ENCODE measurements at places on chromosomes 2 and 18. TPM values are rescaled to one million over a fixed set of nuclear protein-coding genes. Genes with fewer than 3 reads are reported as not detected.
A peak's percentile ranks its signal among the peaks of the same experiment; 100 is the strongest.

- no peak overlapping the region for H3K27ac ChIP-seq
- H3K27me3 ChIP-seq = peaks cover 1% of the 10 kb centered on the region
- no peaks in the 10 kb centered on the region for H3K36me3 ChIP-seq
- no peak for DNase-seq
These were observed 13.7 kb downstream of the FBLN7 start for GRCh38 chr2:112151701-112152440.

The RNF125 gene
- 5.2 TPM for total RNA-seq

DNA sequence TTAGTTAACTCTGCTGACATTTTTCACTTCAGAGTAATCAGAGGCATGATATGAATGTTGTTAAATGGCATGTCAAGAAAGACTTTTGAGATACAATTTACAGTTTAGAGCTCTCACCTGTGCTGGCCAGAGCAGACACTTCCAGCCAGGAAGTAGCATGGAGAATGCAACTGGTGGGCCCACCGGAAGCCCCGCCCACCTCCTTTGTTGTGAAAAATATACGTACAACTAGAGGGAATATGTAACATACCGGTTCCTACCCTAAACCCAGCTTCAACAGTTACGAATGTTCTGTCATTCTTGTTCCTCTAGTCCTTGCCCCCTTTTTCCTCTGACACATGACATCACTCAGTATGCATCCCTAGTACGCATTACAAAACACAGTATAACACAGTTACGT is 70.2 kb upstream of the ITM2C start:
- no peak overlapping the region for H3K4me3 ChIP-seq
- no peak for DNase-seq
- no peak overlapping the region for H3K27ac ChIP-seq
- H3K36me3 ChIP-seq = peaks cover 16% of the 10 kb centered on the region

The ANKRD36C gene
- 37.6 TPM for total RNA-seq

The SEPTIN10 gene
- total RNA-seq = 69.8 TPM

GRCh38 chr2:44655401-44655864 is 286.1 kb upstream of the SIX3 start:
- no peak overlapping the region for H3K27ac ChIP-seq
- no peak overlapping the region for H3K4me3 ChIP-seq
- DNase-seq = no peak
- no peaks in the 10 kb centered on the region for H3K36me3 ChIP-seq
- no peaks in the 10 kb centered on the region for H3K4me1 ChIP-seq
- H3K27me3 ChIP-seq = no peaks in the 10 kb centered on the region

GRCh38 chr2:207807516-207807915 is 37.8 kb upstream of the FZD5 start:
- H3K27me3 ChIP-seq = no peaks in the 10 kb centered on the region
- H3K27ac ChIP-seq = no peak overlapping the region
- no peak for DNase-seq
- H3K36me3 ChIP-seq = peaks cover 4% of the 10 kb centered on the region
- H3K4me3 ChIP-seq = no peak overlapping the region
- H3K4me1 ChIP-seq = peaks cover 24% of the 10 kb centered on the region

- peaks cover 36% of the 10 kb centered on the region for H3K4me1 ChIP-seq
- peaks cover 2% of the 10 kb centered on the region for H3K27me3 ChIP-seq
- H3K4me3 ChIP-seq = no peak overlapping the region
- H3K36me3 ChIP-seq = no peaks in the 10 kb centered on the region
- no peak for DNase-seq
- H3K27ac ChIP-seq = no peak overlapping the region
These were observed 69.5 kb downstream of the KIAA2012 start for GRCh38 chr2:202142540-202142939.

DNA sequence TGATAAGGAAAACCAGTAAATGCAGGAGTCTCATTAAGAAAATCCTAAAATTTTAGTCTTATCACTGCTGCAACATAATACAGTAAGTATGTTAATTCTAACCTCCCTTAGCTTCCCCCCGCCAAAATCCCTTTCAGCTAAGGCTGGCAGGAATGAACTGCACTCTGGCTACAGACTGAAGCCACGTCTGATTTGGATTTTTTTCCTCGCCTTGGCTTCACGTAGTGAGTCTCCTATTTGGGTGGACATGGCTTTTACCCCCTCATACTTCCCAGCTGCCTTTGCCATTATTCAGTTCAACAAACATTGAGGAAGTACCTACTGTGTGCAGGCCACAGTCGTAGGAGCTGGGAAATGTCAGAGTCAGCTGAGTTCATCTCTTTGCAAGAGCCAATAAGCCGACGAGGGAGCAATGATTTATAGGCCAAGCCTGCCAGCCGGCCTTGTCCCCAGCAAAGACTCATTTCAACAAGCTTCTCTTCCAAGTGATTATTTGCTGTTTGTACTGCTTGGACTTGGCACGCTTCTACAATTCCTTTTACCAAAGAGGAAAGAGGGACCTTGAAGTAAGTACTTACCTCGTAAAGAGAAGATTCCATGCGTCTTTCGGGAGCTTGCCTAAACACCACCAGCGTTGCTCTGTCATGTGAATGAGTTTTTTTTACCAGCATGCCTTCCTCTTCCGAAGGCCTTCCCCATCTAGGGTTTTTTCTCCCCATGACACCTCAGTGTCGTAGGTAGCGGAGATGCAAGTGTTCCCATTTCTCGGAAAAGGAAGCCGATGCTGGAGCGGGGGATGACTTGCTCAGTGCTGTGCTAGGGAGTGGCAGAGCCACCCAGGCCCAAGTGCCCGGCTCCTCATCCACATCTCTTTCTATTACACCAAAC is 138.6 kb downstream of the KLHL29 start:
- H3K36me3 ChIP-seq = peaks cover 3% of the 10 kb centered on the region
- no peak overlapping the region for H3K4me3 ChIP-seq
- H3K4me1 ChIP-seq = peaks cover 16% of the 10 kb centered on the region
- H3K27me3 ChIP-seq = peaks cover 6% of the 10 kb centered on the region
- DNase-seq = no peak

The NYAP2 gene
- total RNA-seq = not detected

DNA sequence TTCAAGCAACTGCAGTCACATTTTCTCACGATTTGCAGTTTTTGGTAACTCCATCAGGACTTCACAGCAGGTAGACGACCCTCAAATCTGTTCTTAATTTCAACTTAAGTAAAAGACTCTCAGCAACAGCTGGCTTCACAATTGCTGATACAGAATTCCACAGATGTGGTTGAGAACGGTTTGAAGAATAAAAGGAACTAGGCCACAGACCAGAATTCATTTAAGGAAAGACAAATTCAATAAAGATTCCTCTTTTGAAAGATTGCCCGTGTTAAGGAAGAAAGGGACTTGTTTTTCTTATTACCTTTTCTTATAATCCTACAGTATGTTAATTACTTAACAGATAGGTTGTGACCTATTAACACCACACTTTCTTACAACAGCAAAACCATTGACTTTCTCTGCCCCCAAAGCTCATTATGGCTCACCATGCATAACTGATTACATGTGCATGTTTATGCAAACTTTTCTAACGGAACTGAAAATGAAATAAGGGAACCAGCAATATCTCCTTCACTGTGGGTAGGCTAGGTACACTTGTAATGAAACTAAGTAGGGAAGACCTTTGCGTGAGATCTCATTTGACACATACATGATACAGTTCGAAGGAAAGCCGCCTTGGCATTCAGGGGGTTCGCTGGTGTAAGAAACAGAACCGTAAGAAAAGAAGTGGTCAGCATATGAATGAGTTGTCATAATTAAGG is 4.7 kb upstream of the ZNF516 start:
- peaks cover 14% of the 10 kb centered on the region for H3K27me3 ChIP-seq
- no peak overlapping the region for H3K4me3 ChIP-seq
- no peak for DNase-seq
- H3K36me3 ChIP-seq = no peaks in the 10 kb centered on the region

DNA sequence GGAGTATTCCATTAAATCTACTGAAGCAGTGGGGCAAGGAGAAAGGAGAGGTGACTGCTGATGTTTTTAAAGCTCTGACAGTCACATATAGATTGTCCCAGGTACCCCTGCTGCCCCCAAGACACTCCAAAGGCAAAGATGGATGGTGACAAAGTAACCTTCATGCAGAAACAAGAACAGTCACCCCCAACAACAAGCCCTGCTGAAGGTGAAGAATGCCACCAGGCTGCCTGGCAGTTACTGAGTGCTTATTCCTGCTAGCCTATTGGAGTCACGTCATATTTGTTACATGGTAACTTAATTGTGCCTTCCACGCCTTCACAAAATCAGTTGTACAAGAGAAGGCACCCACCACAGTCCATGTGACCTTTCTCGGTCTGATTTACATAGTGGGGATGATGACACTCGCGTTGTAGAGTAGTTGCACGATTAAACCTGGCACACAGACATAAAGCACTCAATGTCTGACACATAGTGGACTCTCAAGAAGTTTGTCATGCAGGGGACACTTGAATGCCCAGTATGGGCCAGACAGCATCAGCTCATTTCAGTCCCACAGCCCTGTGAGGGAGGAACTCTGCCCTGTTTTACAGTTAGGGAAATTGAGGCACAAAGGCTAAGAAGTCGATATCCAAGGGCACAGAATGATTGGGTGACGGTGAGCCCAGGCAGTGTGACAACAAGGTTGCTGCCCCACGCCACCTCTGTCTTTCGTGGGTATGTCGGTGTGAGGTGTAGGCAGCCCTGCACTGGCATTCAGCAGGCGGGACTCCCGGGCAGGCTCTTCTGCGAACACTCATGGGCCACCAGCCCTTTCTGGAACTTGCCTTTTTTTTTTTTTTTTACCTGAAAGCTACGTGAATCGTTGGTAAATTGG is 62.7 kb downstream of the ZCCHC2 start:
- peaks cover 8% of the 10 kb centered on the region for H3K27me3 ChIP-seq
- H3K27ac ChIP-seq = no peak overlapping the region
- no peak overlapping the region for H3K4me3 ChIP-seq
- peaks cover 27% of the 10 kb centered on the region for H3K4me1 ChIP-seq
- no peak for DNase-seq

DNA sequence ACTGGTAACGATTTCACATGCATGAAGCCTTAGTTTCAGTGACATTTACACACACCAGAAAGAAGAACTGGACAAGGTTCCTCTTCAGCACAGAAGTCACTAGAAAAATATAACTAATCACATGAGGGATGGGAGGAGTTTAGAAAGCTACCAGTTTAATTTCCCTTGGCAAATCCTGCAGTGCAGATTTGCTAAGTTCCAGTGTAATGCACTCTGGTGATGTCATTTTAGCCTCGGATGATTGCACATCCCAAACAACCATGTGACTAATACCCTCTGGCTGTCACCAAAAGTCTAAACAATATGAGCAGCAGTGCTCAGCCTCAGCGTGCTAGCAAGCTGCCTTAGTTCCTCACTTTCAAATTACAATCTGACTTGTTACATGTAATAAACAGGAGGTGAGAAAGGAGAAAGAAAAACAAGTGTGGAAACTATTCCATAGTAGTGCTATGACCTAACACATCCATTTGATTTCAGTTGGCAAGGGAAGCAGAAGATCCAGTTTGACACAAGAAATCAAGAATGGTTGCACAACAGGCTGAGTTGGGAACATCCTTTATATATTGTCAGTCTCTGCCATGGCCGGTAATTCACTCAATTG is 35.3 kb upstream of the PPP1CB start:
- no peaks in the 10 kb centered on the region for H3K36me3 ChIP-seq
- no peak overlapping the region for H3K27ac ChIP-seq
- H3K27me3 ChIP-seq = peaks cover 1% of the 10 kb centered on the region
- H3K4me1 ChIP-seq = no peaks in the 10 kb centered on the region
- no peak overlapping the region for H3K4me3 ChIP-seq

The TUBB8B gene
- total RNA-seq = 1.4 TPM

DNA sequence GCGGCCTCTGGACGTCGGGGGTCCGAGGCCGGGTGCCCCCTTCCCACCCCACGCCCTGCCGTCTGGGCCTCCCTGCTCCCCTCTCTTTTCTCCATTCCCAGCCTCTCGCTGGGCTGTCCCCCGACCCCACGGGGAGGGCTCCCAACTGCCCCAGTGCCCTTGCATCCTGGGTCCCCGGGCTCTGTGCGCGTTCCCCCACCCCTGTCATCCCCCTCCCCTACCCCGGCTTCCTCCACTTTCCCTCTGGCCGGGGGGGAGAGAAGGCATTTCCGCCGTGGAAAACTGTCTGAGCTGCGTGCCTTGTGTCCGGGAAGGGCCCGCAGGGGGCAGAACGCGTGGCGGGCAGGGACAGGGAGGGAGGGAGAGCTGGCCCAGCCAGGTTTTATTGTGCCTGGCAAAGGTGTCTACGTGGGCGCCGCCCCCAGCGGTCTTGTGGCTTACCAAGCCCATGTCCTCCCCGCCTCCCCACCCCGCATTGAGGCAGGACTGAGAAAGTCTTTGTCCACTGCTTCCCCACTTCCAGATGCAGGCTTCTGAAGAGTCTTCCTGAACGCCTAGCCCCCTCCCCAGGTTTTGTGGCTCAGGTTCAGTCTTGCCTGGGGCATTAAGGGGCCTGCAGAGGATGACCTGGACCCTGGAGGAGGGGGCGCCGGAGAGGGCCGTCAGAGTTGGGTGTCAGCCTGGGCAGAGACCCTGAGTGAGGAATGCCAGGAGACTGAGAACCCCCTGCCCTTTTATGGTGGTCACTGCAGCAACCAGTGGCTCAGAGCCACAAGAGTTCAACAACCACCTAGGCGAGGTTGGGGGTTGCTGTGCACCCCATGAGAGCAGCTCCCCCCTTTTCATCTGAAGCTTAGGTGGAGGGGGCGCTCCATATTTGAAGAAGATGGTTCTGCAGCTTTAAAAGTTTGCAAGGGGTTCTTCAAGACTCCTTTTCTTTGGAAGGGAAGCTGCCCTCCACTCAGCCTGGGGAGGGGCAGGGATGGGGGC is 1.3 kb downstream of the ITM2C start:
- DNase-seq = peak; percentile 59
- H3K27me3 ChIP-seq = peaks cover 19% of the 10 kb centered on the region
- H3K36me3 ChIP-seq = no peaks in the 10 kb centered on the region
- H3K4me3 ChIP-seq = peak overlapping the region; percentile 89

DNA sequence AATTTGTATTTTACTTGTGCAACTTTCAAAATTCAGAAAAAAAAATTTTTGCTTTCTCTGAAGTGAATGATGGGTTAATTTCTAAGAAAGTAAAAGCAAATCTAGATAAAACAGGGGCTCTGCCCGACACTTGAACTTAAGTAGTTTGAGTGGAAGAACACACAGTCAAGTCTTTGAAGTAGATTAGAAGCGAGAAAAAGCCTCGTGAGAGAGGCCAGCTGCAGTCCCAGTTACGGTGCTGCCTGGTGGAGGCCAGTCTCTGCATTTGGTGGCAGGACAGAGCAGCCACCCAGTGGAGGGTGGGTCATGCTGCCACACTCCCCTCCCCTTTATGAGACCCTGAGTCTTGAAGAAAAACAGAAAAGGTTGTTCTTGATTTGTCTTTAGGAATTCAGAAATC is 81.8 kb downstream of the INPP5D start:
- H3K36me3 ChIP-seq = peaks cover 57% of the 10 kb centered on the region
- H3K4me3 ChIP-seq = no peak overlapping the region
- peaks cover 4% of the 10 kb centered on the region for H3K4me1 ChIP-seq
- peaks cover 18% of the 10 kb centered on the region for H3K27me3 ChIP-seq

The OR6B2 gene
- 0.23 TPM for total RNA-seq

GRCh38 chr2:107281637-107282036 is 395.7 kb upstream of the ST6GAL2 start:
- H3K36me3 ChIP-seq = no peaks in the 10 kb centered on the region
- no peak overlapping the region for H3K4me3 ChIP-seq
- no peaks in the 10 kb centered on the region for H3K27me3 ChIP-seq
- no peaks in the 10 kb centered on the region for H3K4me1 ChIP-seq

The IL1R2 gene
- total RNA-seq = not detected

The IL37 gene
- not detected for total RNA-seq

GRCh38 chr2:105754011-105754410 is 9.3 kb downstream of the NCK2 start:
- H3K27me3 ChIP-seq = peaks cover 3% of the 10 kb centered on the region
- H3K27ac ChIP-seq = peak overlapping the region; percentile 72
- H3K36me3 ChIP-seq = peaks cover 23% of the 10 kb centered on the region
- H3K4me1 ChIP-seq = peaks cover 82% of the 10 kb centered on the region
- DNase-seq = no peak

Measured in endothelial cell (in vitro differentiated cells).